Spinal cord (tissue), 10 donors: ENCODE measurements at places on chromosomes 2 and 18.

DNA sequence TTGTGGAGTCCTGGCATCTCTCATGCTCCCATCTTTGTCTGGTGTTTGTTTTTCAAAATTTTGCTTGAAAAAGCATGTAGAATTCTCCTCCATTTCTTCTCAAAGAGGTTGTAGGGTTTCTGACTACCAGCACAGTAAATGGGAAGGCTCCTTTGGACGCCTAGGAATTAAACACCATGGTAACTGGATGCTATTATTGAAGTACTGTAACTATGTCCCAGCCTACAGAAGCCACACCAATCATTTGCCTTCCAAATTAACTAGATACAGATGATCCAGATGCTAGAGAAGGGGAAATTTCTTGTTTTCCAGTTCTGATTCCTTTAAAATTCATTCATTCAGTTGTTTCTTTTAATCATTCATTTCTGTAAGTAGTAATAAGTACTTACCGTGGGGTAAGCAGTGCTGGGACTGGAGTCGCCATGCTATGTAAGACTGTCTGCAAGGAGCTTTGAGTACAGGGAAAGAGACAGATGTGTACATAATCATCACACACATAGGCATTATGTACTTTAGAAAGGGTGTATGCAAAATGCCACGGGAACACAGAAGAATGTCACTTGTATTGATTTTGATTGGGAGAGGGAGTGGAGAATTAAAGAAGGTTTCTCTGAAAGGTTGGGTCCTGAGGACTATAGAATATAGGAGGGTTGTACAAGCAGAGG, 49.6 kb downstream of the KIF5C start:
- DNase-seq: no peak

DNA sequence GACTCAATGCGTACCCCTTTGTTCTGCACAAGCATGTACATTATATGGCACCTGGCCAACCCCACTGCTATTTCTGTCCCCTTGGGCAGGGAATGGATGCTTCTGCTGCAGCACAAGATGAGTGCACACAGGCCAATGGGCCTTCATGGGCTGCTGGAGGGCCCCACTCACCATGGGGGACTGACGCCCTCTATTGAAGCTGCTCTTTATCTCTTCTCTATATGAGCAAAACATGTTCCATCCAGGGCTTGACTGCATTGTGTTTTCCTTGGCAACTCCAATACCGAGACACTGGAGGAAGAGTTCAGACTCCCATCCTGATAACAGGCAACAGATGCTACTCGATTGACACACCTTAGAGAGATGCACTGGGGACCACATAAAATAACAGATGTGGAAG, 251.6 kb upstream of the NCKAP5 start:
- DNase-seq: no peak

- no peak for DNase-seq
Observed at GRCh38 chr2:179106676-179107428, 56.9 kb upstream of the CCDC141 start.

- peak; percentile 88 for DNase-seq
Observed at GRCh38 chr2:3265981-3266924, 111.4 kb downstream of the EIPR1 start.

DNA sequence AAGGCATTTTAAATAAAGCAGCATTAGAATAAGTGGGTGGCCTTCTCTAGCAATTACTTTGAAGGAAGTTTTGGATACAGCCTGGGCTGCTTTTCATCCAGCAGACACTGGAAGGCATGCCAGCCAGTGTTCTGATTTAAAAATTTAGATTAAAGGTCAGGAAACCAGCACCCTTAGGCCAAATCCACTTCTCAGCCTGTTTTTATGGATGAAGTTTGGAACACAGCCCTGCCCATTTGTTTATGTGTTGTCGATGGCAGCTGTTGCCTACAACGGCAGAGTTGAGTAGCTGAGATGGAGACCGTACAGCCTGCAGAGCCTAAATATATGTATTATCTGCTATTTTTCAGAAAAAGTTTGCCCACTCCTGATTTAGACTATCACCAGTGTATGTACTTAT, 313.6 kb upstream of the ACVR2A start:
- peak; percentile 42 for DNase-seq

DNA sequence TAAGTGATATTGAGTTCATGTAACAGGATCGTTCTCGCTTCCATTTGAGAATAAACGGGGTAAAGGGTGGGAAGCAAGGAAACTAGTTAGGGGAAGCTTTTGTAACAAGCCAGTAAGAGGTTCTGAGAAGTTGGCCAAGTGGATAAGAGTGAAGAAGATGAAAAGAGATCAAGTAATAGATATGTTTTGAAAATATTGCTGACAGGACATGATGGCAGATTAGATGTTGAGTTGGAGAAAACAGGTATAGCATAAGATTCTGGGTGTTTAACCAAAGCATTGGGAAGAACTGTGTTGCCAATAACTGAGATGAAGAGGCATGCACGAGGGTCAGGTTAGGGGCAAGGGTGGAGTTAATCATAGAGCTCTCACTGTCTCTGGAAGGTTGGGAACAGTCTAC, 330.0 kb upstream of the LRRTM1 start:
- DNase-seq: no peak

DNA sequence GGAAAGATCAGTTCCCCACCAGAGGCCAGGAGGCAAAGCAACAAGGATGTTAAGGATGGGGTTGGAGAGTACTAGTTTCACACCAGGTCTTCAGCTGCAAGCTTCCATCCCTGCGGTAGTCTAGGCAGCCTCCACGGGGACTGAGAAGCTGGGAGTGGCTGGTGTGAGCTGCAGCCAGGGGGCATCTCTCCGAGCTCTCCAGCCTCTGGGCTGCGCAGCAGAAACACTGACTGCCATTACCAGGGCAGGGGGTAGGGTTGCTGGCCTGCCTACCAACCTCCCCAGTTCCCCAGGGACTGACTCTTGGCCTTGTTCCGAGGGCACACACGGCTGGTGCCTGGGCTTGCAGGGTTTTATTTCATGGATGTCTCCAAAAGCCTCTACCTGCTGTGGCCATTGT, 15.9 kb downstream of the GATA6 start:
- no peak for DNase-seq

DNA sequence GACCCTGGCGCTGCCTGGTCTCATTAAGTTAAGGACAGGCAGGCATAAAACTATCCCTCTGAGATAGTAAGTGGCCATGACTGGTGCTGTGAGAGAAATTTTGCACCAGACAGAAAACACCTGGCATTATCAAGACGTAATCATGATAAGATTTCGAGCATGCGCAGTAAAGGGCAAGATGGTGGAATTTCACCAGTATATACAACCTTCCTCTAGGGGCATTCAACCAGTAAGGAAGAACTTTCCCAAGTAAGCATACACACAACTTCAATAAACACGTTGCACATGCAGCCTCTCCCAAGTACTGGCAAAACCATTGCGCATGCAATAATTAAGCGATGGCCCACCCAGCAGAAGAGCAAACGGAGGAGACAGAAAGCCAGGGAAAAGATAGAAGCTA, 1376.4 kb upstream of the CRIM1 start:
- DNase-seq: no peak

- no peak for DNase-seq
Observed at GRCh38 chr2:174597345-174598047, at the start of gene WIPF1. Gene WIPF1, minus strand, starts transcription at chr2:174597804. Its CDS starts 12,231 bp downstream, at chr2:174585573.

GRCh38 chr2:27118525-27119329, at the start of gene CGREF1:
Gene CGREF1, minus strand, starts transcription at chr2:27119128. Its CDS starts 14,762 bp downstream, at chr2:27104366.
- DNase-seq: peak; percentile 80

DNA sequence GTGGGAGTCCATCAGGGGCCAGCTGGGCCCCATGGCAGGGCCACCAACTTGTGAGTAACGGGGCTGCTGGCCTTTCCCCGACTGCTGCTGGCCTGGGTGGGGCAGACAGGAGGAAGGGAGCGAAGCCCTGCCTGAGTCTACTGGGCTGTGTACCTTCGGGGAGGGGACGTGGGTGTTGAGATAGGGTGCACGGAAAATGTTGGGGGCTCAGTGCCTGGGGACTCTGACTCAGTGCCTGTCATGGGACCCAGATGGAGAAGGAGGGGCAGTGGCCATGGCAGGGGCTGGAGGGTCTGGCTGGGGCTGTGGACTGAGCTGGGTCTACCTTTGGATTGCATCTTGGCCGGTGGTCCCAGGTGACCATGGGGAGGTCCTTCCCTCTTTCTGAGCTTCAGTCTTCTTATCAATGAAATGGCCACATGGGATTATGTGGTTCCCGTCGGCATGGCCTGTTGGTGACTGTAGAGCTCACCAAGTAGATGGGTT, 4.0 kb downstream of the SLC4A3 start:
- DNase-seq: no peak

GRCh38 chr18:5430131-5430530, 113.7 kb downstream of the EPB41L3 start:
- no peak for DNase-seq

DNA sequence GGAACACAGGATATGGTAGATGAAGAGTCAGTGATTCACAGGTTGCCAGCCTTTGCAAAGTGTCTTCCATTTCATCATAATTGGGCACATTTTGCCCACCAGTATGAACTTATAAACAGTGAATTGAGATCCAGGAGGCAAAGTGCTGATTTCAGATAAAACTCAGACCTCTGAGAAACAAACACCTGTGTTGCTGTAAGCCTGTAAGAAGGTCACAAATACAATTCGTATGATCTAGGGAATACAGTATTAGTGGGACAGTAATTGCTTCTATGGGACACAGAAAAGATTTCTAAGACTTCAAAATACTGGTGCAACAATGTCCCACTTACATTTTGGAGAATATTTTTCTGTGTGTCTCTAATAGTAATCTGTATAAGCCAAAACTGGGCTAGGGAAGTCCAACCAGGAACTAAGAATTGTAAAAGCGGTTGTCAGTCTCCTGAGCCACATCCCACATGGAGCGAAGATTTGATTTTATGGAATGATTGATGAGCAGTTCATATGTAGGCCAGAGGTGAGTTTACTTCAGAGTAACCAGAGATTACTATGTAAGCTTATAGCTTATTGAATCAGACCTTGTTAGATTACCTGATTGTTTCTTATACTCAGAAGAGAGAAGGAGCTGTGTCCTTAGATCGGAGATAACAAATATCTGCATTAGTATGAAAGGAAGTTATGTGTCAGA, 728.4 kb downstream of the LRRTM4 start:
- no peak for DNase-seq

- DNase-seq: no peak
Observed at GRCh38 chr2:12317814-12318426, 398.8 kb upstream of the TRIB2 start.

- DNase-seq: no peak
Observed at GRCh38 chr2:148674063-148675020, 29.8 kb downstream of the EPC2 start.

DNA sequence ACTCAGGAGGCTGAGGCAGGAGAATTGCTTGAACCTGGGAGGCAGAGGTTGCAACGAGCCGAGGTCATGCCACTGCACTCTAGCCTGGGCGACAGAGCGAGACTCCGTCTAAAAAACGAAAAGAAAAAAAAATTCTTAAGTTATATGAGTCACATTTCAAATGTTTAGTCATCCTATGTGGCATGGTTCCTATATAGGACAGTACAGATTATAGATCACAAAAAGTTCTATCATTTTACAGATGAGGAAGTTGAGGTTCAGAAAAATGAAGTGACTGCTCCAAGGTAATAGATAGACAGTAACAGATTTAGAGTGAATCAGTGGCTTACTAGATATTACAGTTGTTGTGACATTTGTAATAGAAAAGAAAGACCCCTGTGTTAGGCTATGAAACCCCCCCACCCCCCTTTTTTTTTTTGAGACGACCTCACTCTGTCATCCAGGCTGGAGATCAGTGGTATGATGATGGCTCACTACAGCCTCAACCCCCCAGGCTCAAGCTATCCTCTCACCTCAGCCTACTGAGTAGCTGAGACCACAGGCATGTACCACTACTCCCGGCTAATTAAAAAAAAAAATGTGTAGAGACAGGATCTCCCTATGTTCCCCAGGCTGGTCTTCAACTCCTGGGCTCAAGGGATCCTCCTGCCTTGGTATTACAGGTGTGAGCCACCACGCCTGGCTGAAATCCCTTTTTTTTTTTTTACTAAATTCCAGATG, 22.7 kb downstream of the PTPN4 start:
- no peak for DNase-seq

DNA sequence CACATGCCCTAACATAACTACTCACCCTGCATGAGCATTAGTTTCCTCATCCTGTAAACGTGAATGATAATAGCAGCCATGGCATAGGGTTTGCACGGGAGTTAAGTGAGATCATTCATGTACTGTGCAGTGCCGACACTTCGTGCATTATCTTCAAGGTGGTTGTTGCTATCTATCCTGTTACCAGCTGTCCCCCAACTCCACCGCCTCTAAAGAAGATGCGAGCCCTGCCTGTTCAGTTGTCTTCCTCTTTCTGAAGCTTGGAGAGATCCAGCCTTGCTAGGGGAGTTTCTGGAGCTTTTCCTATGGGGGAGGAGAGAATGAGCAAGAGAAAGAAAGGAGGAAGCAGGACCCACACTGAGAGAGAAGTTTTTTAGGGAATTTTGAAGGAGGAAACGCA, 34.4 kb downstream of the YPEL5 start:
- no peak for DNase-seq

GRCh38 chr2:22043784-22044183, 920.0 kb downstream of the TDRD15 start:
- no peak for DNase-seq

GRCh38 chr2:19351899-19352697, 6.3 kb downstream of the OSR1 start:
- no peak for DNase-seq

DNA sequence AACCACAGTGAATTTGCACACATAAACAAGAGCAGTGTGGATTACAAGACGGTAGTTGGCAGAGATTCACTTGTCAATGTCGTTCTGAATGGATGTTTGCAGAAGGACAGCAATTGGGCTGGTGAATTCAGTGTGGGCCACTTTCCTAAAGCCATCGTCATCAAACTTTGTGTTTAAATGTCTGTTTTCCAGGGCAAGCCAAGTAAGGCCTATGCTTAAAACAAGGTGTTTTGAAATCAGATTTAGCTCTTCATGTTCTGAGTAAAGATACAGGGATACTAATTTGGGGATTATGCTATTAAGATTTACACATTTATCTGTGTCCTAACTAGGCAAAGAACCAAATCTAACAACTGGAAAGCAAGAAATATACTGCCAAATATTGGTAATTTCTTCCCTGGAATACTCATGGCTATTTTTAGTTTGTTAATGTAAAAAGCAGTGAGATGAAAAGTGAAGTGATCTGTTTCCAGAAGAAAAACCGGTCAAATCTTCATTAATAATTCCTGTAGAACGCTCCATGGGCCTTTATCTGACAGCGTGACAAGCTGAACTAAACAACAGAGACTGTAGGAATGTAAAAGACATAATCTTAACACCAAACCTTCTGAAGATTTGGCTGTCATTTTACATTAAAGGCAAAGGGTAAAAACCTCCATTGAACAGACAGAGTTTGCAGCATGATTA, 175.7 kb downstream of the ICOS start:
- no peak for DNase-seq
